CD4-positive, alpha-beta T cell treated with Interleukin-15 for 1 hour (primary cell): ENCODE measurements at places on chromosomes 16 and 17.

DNA sequence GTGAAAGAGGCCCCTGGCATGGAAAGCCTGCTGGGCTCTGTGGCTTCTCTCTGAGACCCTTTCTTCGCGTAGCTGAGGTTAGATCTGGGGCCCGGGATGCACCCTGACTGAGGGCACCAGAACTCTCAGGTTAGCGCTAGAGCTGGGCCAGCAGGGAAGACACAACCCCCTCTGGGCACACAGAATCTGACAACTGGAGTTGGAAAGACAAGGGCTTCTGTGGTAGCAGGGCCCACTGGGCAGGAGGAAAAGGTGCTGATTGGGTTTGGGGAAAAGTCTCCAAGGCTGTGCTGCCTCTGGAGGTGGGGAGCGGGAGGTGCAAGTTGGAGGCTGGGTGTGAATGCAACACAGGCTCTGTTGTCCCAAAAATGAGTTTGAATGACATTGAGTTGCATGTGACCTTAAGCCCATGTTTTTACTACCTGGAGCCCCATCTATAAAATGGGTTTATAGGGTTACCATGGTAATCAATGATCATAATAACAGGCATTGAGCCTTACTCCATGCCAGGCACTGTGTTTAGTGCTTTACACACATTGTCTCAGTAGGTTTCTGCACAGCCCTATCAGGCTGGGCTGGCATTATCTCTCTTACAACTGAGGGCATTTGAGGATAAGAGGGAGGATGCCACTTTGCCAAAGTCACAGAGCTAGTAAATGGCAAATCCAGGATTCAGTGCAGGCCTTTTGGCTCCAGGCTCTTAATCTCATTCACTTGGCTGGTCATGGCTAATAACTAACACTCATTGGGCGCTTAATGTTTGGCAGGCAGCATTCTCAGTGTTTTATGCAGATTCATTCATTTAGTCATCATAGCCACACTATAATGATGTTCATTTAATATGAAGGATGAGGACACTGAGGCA lies 9.5 kb upstream of the IGFBP4 start:
- no peak for DNase-seq

- no peak for DNase-seq
These were observed 13.6 kb upstream of the DHRS7B start for GRCh38 chr17:21113049-21113690.

DNA sequence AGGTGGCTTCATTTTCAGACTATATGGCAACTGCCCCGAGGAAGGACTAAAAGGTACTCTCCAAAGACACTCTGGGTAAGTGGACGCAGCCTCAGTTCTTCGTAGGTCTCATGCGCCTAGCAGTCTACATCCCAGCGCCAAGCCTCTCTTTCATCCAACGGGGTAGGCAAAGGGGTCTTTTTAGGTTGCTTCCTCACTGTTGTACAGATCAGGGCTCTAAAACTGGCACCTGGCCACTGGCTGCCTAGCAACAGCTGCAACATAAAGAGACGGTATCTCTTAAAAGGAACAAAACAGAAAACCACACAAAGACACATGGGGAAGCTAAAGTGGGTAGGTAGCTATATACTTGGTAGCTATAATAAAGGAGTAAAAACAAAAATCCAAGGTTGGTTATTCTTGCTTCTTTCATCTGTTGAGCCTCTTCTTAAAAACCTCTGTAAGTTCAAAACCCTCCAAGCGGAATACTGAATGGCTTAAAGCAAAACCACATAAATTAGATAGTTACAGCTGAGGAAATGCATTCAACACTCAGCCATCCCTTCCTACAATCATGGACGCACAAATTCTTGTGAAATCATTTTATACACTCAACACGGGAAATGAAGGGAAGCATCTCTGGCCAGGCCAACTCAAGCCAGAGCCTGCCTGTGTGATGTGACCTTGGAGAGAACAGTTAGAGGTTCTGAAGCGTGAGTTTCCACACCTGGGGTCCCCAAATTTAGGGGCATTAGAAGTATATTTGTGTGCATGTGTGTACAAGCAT lies 22.7 kb downstream of the CYTH1 start:
- DNase-seq, result peak; percentile 91

DNA sequence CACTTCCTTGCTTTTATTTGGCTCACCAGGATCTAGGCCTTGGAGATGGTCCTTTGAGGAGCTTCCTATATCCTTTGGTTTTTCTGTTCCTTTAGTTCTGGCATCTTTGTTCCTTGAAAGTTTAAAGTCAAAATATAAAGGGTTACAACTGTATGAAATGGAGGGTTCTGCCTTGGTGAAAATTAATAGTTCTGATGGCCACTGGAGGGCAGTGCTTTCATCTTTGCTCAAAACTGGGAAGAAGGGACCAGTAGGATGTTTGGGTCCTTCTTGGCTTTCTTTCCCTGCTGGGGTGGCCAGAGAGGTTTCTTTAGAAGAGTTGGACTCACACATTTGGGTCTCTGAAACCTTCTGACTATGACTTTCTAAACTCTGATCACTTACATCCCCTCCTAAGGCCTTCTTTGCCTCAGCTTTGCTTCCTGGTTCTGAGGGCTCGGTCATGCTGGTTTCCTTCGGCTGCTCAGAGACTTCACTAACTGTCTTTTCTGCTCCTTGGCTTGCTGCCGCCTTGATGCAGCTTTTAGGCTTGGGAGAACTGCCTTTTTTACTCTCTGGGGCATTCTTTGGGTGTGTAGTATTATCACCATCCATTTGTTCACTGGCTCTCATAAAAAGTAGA lies 10.9 kb upstream of the ITGA2B start:
- no peak for DNase-seq

GRCh38 chr16:47162670-47163420 lies 19.1 kb upstream of the NETO2 start:
- DNase-seq, result no peak

DNA sequence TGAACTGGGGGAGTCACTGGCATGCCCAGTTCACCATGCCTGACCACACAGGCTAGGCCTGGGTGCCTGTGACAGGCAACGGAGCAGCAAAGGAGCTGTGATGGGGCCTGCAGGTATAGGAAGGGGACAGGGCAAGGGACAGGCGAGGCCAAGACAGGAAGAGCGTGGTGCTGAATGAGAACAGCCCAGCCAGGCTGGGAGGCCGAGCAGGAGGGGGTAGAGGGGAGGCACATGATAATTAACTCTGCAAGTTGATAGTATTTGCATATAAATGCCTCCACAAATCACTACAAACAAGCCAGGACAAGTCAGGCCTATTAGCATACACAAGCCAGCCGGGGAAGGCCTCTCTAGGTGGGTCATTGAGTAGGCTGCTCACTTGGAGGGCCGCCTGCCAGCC lies 7.8 kb downstream of the ZFHX3 start:
- DNase-seq, result no peak

- DNase-seq, result no peak
These were observed 13.7 kb upstream of the TMEM132E start for GRCh38 chr17:34565713-34566112.

DNA sequence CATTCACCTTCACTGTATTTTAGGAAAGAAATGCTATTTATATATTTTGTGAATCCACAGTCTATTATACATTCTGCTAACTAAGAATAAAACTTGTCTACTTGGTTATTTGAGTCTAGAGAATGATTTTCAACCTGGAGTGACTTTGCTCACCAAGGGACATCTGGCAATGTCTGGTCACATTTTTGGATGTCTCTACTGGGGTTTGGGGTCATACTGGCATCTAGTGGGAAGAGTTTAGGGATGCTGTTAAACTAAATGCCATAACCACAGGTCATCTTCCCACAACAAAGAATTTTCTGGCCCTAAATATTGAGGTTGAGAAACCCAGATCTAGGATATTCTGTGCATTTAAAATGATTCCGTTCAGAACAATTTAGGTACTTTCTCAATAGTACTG lies 26.0 kb downstream of the KCNJ16 start:
- no peak for DNase-seq

- peak; percentile 2 for DNase-seq
These were observed 2.5 kb downstream of the CD300C start for GRCh38 chr17:74543406-74543805.

DNA sequence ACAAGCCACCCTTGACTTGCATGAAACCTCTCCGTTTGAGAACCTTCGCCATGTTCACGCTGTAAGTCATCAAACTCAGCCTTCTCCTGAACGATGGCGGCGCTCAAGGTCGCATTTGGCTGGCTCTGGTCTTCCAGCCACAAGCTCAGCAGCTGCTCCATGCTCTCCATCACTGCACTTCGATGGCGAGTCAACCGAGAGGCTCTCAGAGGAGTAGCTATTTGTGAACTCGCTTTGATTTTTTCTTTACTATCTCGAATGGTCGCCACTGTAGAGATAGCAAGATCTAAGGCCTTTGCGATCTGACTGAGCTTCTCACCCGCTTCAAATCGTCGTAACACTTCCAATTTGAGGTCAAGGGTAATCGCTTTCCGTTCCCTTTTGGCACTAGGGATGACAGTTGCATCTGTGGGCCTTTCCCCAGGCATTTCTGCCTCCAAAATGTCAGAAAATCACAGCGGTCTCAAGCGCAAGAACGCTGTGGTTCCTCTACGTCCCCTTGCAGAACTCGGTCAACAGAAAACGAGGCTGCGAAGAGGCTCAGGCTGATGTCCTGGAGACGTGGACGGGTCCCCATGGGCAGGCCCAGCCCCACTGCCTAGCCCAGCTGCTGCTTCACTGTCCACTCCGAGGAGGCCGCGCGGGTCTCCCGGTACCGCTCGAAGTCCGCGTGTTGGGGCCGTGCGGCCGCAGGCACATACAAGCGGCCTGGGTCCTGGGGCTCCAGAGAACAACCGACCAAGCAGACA lies 23.1 kb downstream of the DEF8 start:
- no peak for DNase-seq

GRCh38 chr17:68231541-68231940 lies 16.3 kb upstream of the AMZ2 start:
- no peak for DNase-seq

DNA sequence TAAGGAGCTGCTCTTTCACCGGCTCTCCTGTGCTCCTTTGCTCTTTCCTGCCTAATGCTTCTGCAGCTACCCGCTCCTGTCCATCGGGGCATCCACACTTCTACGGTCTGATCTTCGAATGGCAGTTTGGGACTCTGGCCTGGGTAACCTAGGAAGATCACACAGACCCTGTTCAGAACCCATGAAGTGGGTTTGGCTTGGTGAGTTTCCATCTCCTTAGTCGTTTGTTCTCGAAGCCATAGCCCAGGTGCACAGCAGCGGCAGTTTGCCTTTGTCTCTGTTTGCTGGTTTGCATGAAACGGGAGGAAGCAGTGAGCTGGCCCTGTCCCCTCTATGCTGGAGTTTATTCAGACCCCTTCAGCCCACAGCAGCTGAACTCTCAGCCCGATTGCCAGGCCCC lies 29.0 kb downstream of the PSMD7 start:
- DNase-seq, result no peak

GRCh38 chr17:21512307-21513011 lies 136.3 kb downstream of the KCNJ12 start:
- DNase-seq, result no peak

- no peak for DNase-seq
These were observed 67.2 kb upstream of the LHX1 start for GRCh38 chr17:36869856-36870719.

DNA sequence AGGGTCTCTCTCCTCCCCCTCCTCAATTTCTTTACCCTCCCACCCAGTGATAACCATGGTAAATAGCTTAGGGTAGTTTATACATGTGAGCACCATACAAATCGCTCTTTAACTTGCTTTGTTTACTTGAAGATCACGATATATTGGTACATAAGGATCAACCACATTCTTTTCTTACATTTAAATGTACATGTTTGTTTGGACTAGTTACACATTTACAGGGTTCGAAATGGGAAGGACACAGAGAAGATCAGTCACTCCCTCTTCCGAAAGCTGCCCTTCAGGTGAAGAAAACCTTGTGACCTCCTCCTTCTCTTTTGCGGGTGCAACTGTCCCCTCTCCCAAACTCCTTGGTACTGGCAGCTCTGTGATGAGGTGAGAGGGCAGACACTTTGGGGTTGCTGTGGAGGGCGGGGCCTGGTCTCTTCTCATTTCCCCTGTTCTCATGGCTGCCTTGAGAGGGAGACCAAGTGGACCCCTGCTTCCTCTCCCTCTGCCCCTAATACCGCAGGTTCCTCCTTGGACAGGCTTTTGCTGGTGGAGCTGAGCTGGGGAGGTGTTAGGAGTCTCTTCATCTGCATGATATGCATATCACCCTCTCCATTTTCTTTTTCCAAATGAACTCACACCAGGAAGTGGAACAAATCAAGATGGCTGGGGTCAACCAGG lies 4.7 kb upstream of the PIK3R6 start:
- DNase-seq, result no peak

DNA sequence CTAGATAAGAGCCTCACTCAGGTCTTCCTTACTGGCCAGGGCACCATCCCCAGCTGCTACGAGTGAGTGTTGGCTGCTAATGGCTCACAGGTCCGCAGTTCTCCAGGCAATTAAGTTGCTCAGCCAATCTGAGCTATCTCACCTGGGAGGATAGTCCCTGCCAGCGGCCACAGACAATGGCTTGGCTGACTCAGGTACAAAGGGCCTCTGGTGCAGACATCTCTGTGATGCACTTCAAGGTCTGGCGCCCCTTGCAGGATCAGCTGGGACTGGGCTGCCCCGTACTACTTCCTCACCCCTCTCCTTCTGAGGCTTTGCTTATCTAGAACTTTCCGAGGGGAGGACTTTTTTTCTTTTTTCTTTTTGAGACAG lies 49.2 kb upstream of the EMP2 start:
- DNase-seq, result no peak

DNA sequence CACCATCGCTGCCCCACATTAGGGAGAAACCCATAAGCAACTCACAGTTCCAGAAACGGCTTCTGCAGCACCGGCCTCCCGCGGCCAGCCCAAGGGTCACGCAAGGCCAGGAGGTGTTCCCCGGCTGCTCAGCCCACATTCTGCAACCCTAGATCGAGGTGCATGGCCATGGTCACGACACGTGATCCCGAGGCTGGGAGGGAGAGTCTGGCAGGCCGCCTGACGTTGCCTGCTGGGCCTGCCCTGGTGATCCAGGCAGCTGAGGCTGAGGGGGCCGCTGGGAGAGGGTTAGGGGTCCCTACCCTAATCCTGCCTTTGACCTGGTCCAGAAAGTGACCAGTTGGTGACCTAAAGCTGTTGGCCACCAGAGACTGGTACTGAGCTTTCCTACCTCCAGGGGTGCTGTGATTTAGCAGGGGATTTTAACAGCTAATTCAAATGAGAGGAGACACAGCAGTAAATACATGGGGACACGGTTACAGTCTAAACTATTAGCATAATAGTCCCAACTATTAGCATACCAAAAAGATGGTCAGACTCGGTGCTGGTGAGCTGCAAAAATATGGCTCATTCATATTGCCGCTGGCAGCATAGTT lies 97.4 kb upstream of the CIBAR2 start:
- no peak for DNase-seq

- DNase-seq, result no peak
These were observed 41.9 kb upstream of the RHBDL3 start for GRCh38 chr17:32223703-32224102.

GRCh38 chr17:79956853-79957252 lies 78.8 kb downstream of the TBC1D16 start:
- no peak for DNase-seq

- DNase-seq, result no peak
These were observed 49.3 kb downstream of the AKAP10 start for GRCh38 chr17:19928299-19928698.

GRCh38 chr16:23182206-23182678 lies 303 bp upstream of the SCNN1G start:
- peak; percentile 76 for DNase-seq
